ENCODE measurements at places on chromosomes 2 and 18. TPM values are rescaled to one million over a fixed set of nuclear protein-coding genes. Genes with fewer than 3 reads are reported as not detected.

GRCh38 chr18:74438091-74438490 lies 19.0 kb downstream of the DIPK1C start:
- no peak for DNase-seq

GRCh38 chr2:50492477-50492851 lies 539.5 kb downstream of the NRXN1 start:
- DNase-seq, result peak; percentile 67

DNA sequence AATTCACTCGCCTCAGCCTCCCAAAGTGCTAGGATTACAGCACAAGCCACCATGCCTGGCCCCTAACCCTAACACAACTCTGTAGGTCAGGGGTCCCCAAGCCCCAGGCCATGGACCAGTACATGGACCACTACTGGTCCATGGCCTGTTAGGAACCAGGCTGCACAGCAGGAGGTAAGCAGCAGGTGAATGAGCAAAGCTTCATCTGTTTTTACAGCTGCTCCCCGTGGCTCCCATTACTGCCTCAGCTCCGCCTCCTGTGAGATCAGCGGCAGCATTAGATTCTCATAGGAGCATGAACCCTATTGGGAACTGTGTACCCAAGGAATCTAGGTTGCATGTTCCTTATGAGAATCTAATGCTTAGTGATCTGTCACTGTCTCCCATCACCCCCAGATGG lies 201.7 kb downstream of the NRP2 start:
- DNase-seq, result no peak

DNA sequence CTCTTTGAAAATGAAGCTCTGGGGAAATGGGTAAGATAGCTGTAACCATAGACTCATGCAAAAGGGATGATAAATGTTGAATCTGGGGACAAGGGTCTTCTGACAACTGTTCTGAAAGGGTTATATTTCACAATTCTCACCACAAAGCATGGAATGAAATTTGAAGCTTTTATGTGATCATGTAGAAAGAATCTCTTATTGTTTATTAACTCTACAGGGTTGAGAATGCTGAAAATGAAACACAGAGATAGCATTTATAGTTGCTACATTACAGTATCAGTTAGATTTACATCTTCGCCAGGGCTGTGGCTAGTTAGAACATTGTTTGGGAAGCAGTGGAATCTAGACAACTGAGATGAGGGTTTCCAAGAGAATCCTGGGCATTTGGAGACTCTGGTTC lies 97.4 kb upstream of the LHCGR start:
- peak; percentile 16 for DNase-seq

DNA sequence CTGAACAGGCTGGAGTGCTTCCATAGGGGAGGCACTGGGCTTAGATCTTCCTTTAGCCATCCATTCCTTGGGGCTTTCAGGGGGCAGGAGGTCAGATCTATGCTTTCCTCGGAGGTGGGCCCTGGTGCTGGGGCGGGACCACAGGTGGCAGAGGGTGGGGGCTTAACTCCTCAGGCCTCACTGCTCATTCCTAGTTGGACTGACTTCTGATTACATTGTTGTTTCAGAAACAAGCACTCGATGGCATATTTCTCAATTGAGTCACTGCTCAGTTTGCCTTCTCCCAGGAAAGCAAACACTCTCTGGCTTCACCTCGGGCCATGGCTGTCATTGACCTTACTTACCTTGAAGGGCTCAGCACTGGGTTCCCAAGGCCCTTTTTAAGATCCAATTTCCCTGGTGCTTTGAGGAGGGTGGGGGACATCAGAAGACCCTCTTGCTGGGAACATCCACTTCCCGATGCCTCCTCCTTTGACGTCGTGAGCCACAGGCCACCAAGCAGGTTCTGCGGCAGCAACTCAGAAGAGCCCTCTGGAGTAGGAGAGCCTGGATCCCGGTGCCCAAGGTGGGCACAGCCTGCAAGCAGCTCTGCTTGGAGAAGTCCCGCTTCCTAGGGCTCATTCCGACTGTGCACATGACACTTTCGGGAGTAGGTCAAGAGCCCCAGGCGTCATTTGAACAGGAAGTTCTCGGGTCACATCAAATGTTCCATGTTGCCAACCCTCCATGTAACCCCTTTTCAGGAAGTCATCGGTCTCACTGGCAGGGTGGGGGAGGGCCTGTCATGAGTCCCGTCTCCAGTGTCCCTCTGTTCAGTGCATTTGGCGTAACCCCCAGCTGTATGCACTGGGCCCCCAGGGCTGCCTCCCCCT lies 40.6 kb downstream of the SDC1 start:
- peak; percentile 75 for DNase-seq

GRCh38 chr18:48940854-48941611 lies 9.7 kb downstream of the SMAD7 start:
- peak; percentile 21 for DNase-seq

DNA sequence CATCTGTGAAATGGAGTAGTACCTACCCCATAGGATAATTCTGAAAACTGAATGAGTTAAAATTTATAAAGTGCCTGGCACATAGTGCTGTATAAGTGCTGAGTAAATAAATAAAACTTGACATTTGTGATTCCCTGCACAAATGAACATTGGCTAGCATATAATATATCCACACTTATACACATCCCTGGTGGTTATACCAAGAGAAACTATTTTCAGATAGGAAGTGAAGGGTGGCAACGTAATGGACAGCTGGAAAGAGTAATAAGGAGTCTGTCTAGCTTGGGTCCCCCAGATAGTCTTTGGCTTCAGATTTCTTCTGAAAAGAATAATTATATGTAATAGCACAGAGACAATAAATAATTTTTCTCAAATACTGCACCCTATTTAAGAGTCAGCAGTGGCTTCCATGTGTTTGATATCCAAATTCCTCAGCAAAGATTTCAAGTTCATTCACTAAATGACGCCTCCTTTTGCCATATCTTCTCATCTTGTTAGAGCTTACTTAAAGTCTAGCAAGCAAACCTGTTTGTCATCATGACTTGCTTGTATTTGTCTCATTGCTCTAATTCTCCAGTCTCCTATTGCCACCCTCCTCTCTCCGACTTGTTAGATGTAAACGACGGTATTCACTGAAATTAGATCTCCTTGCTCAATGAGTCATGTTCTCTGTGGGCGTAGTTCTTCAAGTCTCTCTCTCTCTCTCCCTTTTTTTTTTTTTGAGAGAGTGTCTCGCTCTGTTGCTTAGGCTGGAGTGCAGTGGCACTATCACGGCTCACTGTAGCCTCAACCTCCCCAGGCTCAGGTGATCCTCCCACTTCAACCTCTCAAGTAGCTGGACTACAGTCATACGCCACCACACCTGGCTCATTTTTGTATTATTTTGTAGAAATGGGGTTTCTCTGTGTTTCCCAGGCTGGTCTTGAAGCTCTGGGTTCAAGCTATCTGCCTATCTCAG lies 8.7 kb upstream of the ADGRF3 start:
- DNase-seq, result peak; percentile 93

- DNase-seq, result no peak
Observed at GRCh38 chr18:78741381-78742217, 238.0 kb upstream of the SALL3 start.

GRCh38 chr2:156338578-156338977 lies 6.1 kb upstream of the NR4A2 start:
- no peak for DNase-seq

GRCh38 chr2:191927319-191927867 lies 80.5 kb upstream of the CAVIN2 start:
- DNase-seq, result peak; percentile 82

DNA sequence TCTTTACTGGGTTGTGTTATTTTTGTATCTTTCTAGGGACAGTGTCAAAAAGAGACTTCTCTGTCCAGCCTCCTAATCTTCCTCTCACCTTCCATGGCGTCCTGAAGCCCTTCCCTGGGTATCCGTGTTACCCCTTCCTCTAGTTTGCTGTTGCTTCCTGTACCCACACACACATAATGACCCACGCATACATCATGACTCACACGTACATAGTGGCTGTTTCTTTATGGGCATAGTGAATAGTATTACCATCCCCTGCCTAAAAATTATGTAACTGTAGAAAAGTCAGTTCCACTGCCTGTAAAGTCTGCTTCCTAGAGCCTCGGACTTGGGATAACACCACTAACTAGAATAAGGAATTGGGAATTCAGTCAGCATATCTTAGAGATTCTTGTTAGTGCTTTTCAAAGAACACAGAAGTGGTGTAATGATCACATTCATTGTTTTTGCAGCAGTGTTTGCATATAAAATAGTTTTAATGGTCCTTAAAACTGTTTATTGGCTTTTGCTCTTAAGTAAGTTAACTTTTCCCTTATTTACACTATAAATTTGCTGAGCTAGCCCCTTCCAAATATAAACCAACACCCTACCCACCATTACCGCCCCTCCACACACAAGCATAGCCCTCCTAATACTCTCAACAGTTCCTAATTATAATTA lies 308.4 kb upstream of the RAB12 start:
- no peak for DNase-seq

GRCh38 chr2:20054931-20055330 lies 3.5 kb upstream of the LAPTM4A start:
- no peak for DNase-seq

DNA sequence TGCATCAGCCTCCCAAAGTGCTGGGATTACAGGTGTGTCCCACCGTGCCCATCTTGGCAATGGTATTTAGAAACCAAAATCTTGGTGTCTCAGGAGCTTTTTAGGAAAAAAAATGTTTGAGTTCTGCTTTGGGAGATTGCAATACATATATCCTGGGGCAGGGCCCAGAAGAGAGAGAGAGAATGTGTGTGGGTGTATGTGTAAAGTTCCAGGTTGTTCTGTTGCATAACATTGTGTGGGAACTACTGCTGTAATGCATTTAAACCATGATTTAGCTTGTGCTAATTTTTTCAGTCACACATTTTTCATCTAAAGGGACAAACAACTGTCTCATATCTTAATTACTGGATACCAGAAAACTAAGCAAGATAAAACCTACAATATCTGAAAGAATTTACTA lies 70.8 kb upstream of the NABP1 start:
- peak; percentile 40 for DNase-seq

- no peak for DNase-seq
Observed at GRCh38 chr2:71640489-71640888, 187.1 kb downstream of the DYSF start.

GRCh38 chr2:158234497-158234896 lies 132.8 kb downstream of the UPP2 start:
- DNase-seq, result no peak

DNA sequence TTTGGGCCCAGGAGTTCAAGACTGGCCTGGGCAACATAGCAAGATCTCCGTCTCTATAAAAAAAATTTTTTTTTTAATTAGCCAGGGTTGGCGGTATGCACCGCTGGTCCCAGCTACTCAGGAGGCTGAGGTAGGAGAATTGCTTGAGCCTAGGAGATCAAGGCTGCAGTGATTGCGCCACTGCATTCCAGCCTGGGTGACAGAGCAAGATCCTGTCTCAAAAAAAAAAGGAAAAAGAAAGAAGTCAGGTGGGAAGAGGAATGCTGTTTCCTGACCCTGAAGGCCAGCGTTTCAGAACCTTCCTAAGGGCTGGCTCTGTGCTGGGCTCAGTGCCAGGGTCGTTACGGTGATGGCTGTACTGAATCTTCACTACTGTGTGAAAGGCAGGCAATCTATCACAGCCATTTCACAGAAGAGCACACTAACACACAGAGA lies 35.0 kb upstream of the AGAP1 start:
- peak; percentile 59 for DNase-seq

DNA sequence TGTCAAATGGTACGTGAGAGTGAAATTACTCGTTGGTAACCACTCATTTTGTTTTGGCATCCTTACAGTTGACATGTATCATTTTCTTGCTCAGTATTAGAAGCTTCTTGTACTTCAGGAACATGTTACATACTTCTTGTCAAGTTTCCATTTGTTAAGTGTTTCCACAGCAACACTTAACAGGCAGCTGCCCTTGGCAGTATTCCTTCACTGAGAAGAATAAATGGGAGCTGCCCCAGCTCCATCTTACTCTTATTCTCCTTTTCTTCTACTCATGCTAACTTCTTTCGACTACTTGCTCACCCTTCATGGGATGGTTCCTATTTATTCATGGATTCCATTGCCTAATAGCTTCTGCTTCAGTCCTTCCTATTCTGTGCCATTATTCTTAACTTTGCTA lies 60.1 kb upstream of the TUBA3E start:
- DNase-seq, result no peak

- DNase-seq, result no peak
Observed at GRCh38 chr2:175136334-175137215, 31.4 kb downstream of the ATF2 start.

DNA sequence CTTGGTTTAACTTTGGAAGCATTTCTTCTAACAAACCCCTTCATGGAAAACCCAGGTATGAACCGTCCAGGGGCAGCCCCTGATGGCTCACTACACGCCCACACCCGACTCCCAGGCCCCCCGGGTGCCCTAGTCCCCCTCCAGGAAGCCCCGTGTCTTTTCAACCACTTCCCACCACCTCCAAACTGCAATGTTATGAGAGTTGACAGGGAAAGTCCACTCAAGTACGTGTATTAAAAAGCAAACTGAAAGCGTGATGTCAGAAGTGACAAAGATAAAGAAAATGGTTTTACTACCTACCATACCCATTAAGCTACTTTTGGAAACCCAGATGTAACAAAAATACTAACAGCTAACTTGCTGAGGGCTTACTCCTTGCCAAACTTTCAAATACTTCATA lies 51.5 kb downstream of the L3MBTL4 start:
- DNase-seq, result no peak

DNA sequence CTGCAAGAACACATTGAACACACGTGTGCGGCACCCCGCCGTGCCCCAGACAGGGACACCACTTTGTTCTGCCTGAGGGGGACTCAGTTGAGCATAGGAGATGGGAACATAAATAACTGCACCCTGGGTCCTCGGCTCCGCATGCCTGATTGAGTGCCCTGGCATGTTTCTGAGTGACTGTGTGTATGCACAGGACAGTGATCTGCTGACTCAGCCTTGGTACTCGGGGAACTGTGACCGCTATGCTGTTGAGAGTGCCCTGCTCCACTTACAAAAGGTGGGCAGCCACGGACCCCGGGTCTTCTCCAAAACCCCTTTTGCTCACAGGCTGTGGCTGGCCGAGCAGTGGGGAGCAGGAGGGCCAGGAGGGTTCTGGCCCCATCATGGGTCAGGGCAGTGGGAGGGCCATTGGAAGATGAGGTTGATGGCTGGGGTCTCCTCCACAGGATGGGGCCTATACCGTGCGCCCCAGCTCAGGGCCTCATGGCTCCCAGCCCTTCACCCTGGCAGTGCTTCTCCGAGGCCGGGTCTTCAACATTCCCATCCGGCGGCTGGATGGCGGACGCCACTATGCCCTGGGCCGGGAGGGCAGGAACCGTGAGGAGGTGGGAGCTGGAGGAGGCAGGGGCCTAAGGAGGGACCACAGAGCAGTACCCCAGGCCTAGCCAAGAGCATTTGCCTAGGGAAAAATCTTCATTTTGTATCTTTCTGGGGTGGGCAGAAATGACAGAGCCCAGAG lies 16.9 kb downstream of the SH2D6 start:
- no peak for DNase-seq

Gene C2orf92
- total RNA-seq, result 3.4 TPM

Gene UGT1A4
- total RNA-seq, result not detected

Gene RALB
- total RNA-seq, result 78.5 TPM

Gene FN1
- 36,331 TPM for total RNA-seq

Gene IWS1
- 32.4 TPM for total RNA-seq

Gene ATP6V1B1
- not detected for total RNA-seq

Gene RAB27B
- total RNA-seq, result 0.54 TPM

Gene GULP1
- 11.9 TPM for total RNA-seq

Gene SRD5A2
- total RNA-seq, result not detected

Gene SF3B6
- 101 TPM for total RNA-seq

Gene SLC14A1
- total RNA-seq, result 2.0 TPM

Gene HSBP1L1
- 6.8 TPM for total RNA-seq
